ENCODE measurements at places on chromosomes 3 and 15. TPM values are rescaled to one million over a fixed set of nuclear protein-coding genes. Genes with fewer than 3 reads are reported as not detected.
A peak's percentile ranks its signal among the peaks of the same experiment; 100 is the strongest.

GRCh38 chr3:127755305-127755681, 67.0 kb downstream of the MGLL start:
- no peak overlapping the region for H3K27ac ChIP-seq
- no peak overlapping the region for H3K4me3 ChIP-seq
- H3K4me1 ChIP-seq = no peaks in the 10 kb centered on the region
- no peaks in the 10 kb centered on the region for H3K36me3 ChIP-seq
- no peak for DNase-seq

GRCh38 chr3:11351451-11351850, 79.3 kb downstream of the ATG7 start:
- DNase-seq = no peak
- peaks cover 28% of the 10 kb centered on the region for H3K36me3 ChIP-seq
- no peaks in the 10 kb centered on the region for H3K27me3 ChIP-seq
- H3K4me1 ChIP-seq = peaks cover 6% of the 10 kb centered on the region
- H3K4me3 ChIP-seq = no peak overlapping the region

DNA sequence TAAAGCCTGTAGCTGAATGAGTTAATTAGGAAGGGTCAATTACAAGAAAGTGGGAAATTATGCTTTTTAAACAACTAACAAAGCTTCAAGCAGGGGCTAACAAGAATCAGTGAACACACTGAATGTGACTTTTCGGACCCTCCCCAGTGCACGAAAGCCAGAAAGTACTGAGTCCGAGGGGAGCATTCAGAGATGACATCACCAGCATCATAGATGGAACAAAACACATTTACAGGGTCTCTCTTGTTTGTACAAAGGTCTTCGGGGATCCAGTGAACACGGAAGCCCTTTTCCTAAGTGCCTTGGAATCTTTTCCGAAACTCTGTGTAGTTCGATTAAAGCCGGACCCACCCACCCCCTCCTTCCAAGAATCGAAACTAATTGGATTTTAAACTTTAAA, 829 bp downstream of the DCP1A start:
- H3K4me1 ChIP-seq = peaks cover 21% of the 10 kb centered on the region
- peaks cover 6% of the 10 kb centered on the region for H3K36me3 ChIP-seq
- H3K4me3 ChIP-seq = peak overlapping the region; percentile 99
- H3K27ac ChIP-seq = peak overlapping the region; percentile 99
- no peaks in the 10 kb centered on the region for H3K27me3 ChIP-seq

DNA sequence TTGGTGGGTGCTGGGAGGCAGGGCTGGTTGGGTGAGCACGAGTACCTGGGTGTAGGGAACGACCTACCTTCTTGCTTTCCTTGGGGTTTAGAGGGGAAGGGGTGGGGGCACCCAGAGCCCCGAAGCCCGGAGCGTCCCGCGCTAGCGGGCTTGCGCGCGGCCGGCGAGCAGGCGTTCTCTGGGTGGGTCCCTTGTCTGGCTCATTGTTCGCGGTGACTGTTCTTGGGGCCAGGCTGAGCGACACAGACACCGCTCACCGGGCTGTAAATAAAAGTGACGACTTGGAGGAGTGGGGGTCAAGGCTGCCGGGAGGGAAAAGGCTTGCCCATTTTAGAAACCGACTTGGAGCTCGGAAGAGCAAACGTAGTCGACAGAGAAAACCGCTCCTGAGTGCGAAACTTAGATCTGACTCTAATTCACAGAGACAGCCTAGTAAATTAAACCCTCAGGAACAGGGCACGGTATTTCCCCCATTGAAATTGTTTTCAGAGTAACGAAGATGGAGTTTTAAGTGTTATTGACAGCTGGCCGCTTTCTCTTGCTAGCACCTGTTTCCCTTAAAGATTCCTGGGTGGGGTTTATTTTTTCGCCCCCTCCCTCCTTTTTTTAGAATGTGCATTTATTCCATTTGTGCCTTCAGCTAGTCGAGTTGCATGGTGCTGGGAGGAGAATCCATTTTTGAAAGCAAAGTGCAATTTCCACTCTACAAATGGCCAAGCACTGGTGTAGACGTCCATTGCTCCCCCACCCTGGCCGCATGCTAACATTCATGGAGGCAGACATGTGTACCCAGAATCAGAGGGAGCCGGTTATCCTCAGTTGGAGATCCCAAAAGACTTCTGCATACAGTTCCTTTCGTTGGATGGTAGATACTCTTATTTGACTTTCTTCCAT, 532.1 kb upstream of the SEMA6D start:
- peaks cover 54% of the 10 kb centered on the region for H3K27me3 ChIP-seq
- peak overlapping the region; percentile 89 for H3K27ac ChIP-seq
- peaks cover 15% of the 10 kb centered on the region for H3K4me1 ChIP-seq
- H3K4me3 ChIP-seq = peak overlapping the region; percentile 89

The FAM227B gene
- 8.3 TPM for total RNA-seq

DNA sequence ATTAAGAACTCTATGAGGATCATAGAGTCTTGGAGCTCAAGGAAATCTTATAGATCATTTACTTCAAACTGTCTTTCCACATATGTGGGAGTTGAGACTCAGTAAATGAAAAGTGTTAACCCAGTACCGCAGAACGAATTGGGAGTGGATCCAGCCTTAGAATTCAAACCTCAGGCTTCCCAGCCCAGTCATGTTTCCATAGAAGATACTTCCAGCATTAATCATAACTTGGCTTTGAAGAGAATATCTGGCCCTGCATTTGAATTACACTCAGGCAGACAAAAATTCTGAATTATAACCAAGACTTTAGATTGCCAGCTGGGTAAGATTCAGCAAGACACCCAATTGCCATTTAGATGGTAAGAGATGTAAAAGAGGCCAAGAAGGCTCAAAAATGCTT, 972.0 kb downstream of the TUSC7 start:
- H3K27ac ChIP-seq = no peak overlapping the region
- H3K4me1 ChIP-seq = no peaks in the 10 kb centered on the region
- no peak for DNase-seq
- no peaks in the 10 kb centered on the region for H3K36me3 ChIP-seq
- no peak overlapping the region for H3K4me3 ChIP-seq
- H3K27me3 ChIP-seq = no peaks in the 10 kb centered on the region
